ENCODE measurements at places on chromosomes 4 and X.

- DNase-seq, result no peak
These were observed 18.0 kb downstream of the SPINK2 start for GRCh38 chr4:56803471-56803870.

- DNase-seq, result no peak
These were observed 227.4 kb upstream of the ANKRD50 start for GRCh38 chr4:124939908-124940307.

- no peak for DNase-seq
These were observed 176.9 kb upstream of the ARHGAP24 start for GRCh38 chr4:85298037-85298436.

DNA sequence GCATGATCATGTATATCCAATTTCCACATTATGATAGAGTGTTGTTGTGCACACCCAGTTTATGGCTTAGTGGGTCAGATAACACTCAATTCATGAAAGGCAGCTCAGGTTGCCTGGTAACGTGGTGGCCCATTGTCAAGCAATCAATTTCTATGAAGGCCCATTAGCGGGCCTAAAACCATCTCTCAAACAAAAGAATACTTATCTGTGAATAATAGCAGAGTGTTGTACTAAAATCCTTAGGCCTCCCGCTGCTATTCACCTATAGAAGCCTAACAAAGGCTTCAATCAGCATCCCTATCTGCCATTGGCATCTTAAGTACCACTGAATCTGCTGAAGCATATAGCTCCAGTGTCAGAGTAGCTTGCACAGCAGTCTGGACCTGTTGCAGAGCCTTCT lies 849.6 kb upstream of the POU3F4 start:
- no peak for DNase-seq

GRCh38 chrX:10365532-10366265 lies 208.9 kb downstream of the CLCN4 start:
- no peak for DNase-seq

DNA sequence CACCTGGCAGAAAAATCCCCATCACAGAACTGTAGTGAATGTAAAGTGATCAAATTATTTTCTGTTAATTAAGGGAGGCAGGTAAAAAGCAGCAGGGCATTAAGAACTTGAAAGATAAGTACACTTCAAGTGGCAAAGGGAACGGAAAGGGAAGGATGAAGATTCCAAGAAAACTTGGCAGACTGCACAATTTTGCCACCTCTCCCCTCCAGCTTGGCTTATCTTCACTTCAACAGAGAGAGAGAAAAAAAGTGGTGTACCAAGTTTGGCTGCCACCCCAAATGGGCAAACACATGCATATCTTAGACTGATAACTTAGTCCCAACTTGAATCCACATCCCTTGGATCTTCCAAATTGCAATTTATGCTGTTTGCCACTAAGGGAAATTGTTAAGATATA lies 598.1 kb upstream of the ACTRT1 start:
- no peak for DNase-seq

- DNase-seq, result no peak
These were observed 72.2 kb upstream of the ATP6AP2 start for GRCh38 chrX:40508560-40508959.

GRCh38 chr4:152258391-152258790 lies 277.5 kb downstream of the FBXW7 start:
- no peak for DNase-seq

- DNase-seq, result no peak
These were observed 1532.0 kb downstream of the PCDH18 start for GRCh38 chr4:136000246-136000645.

DNA sequence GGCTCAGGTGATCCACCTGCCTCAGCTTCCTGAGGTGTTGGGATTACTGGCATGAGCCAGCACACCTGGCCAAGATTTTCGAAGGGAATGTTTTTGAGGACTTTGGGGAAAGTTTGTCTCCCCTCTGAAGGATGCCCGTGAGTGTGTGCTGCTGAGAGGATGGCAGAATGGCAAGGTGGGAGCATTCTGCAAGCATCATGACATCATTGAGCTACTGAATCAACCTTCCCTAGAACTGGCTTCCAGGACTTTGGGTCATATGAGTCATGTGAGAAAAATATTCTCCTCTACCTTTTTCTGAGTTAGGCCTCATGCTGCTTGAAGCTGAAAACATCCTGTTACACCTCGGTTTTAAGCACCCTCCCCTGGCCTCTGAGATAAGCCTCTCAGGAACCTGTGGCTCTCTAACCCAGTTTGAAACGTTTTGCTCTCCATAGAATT lies 31.0 kb downstream of the TMEM131L start:
- no peak for DNase-seq

DNA sequence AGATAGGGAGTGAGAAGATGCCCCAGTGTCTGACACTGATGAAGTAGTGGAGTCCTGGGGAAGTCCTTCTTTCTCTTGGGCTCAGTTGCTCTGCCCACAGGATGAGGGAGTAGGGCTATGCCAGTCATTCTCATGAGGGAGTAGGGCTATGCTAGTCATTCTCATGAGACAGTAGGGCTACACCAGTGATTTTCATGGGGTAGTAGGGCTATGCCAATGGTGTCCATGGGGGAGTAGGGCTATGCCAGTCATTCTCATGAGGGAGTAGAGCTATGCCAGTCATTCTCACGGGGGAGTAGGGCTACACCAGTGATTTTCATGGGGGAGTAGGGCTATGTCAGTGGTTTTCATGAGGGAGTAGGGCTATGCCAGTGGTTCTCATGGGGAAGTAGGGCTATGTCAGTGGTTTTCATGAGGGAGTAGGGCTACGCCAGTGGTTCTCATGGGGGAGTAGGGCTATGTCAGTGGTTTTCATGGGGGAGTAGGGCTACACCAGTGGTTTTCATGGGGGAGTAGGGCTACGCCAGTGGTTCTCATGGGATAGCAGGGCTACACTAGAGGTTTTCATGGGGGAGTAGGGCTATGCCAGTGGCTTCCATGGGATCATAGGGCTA lies 43.3 kb upstream of the SOD3 start:
- no peak for DNase-seq

DNA sequence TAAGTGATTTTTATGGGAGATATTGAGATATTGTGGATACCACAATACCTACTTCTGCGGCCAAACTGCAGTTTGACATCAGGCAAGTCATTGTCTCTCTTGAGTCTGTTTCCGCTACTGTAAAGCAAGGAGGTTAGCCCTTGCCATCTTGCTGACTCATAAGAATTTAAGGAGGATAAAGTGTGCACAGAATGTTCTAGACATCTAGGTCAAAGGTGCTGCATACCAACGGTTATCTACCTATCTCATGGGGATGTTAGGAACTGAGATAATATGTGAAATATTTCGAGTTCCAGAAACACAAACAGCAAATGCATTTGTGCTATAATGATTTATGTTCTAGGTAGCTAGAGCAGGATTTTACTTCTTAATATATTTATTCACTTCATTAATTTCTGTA lies 211.5 kb upstream of the NR3C2 start:
- no peak for DNase-seq

GRCh38 chrX:130300010-130300282 lies 31.2 kb upstream of the ZNF280C start:
- DNase-seq, result no peak

- DNase-seq, result no peak
These were observed 134.4 kb downstream of the AKAP4 start for GRCh38 chrX:50066318-50066937.

DNA sequence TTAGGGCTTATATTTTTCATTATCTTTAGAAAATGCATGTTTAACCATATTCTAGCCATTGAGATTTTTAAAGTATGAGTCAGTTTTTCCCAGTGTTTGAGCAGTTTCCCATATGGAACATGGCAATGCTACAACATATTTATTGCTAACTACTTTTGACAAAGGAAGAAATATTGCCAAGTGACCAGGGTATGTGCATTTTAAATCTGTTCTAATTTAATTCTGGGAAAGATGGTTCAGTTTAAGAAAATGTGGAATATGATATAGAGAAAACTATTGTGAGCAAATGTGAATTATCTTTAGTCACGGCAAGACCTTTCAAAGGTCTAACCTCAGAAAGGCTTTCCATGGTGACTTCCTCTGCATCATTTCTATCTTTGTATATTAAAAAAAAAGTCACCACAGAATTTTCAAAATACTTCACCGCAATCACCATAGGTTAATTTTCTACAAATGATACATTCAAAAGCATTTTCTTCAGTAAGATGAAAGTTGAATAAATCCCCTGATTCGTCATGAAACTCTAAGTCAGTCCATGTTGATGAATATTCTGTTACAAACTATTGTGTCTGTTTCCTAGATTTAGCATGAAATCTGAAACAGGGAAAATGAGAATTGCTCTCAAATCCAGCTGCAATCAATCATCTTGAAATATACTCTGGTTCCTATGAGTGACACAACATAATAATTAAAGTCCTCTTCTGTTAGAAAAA lies 2349.0 kb upstream of the TENM3 start:
- DNase-seq, result no peak

- no peak for DNase-seq
These were observed 108.2 kb upstream of the GPR34 start for GRCh38 chrX:41580423-41581064.

DNA sequence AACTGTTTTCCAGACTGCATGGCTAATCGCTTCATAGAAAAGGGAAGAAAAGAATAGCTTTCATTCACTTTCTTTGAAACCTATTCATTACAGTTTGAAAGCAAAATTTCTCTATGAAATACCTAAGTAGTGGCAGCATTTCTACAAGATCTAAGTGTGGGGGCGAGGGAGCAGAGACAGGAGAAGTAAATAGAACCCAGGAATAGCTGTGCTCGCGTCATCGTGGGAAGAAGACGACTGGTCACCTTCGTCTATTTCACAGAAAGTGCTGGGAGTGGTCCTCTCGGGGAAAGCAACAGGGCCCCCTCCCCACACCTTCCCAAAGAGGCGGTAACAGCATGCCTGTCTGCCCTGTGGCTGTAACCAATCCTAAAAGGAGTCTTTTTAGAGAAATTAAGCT lies 169.9 kb upstream of the NOCT start:
- DNase-seq, result no peak

- no peak for DNase-seq
These were observed 661 bp downstream of the S100P start for GRCh38 chr4:6694177-6694901.

- DNase-seq, result no peak
These were observed 19.4 kb downstream of the MTTP start for GRCh38 chr4:99593781-99594641.

DNA sequence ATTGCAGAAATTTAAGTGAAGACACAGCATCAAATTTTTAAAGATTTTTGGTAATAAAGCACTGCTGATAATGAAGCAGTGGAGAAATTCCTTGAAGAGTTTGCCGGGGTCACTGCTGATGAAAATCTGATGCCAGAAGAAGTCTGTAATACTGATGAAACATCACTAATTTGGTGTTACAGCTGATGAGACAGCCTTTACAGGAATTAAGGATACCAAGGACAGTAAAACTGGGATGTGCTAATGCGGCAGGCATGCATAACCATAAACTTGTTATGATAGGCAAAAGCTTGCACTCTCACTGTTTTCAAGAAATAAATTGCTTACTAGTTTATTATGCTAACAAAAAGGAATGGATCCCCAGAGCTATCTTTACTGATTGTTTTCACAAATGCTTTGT lies 52.9 kb upstream of the VEGFC start:
- no peak for DNase-seq

- no peak for DNase-seq
These were observed 106.1 kb downstream of the PBDC1 start for GRCh38 chrX:76279007-76279406.

DNA sequence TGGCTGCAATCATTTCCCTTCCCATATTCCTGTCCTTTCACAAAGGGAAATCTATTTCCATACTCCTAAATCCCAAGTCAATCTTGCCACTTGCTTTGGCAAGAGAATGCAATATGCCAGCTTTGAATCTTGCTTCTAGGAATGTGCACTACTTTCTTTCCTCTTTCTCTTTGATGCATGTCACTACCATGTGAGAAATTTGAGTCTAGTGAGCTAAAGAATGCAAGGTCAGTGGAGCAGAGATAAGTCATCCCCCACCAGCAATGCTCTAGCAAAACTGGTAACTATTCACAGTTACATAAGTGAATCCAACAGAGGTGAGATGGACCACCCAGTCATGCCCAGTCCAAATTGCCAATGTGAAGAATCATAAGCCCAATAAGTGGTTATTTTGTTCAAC lies 910.4 kb downstream of the RAB28 start:
- DNase-seq, result no peak

GRCh38 chr4:1763550-1764080 lies 29.5 kb upstream of the FGFR3 start:
- DNase-seq, result no peak

DNA sequence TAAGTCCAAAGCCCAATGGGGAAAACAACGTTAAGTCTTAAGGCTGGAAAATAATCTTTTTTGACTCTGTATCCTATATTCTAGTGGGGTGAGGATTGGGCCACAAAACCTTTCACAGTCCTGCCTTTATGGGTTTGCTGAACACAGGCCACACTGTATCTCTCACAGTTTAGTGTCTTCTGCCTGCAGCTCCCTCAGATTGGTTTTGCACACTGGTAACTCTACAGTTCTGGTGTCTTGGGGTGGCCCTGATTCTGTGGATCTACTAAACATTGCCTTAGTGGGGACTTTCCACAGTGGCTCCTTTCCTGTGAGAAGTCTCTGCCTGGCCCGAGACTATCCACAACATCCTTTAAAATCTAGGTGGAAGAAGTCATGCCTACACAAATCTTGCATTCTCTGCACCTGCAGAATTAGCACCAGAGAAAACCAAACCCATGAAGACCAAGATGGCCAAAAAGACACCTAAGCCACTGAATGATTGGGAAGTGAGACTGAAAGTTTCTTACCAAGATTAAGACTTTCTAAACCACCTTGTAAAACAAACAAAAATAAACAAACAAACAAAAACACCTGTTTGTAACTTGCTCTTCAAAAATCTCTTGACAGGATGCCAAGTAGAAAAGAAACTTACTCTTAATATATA lies 150.4 kb upstream of the PCDH10 start:
- no peak for DNase-seq

DNA sequence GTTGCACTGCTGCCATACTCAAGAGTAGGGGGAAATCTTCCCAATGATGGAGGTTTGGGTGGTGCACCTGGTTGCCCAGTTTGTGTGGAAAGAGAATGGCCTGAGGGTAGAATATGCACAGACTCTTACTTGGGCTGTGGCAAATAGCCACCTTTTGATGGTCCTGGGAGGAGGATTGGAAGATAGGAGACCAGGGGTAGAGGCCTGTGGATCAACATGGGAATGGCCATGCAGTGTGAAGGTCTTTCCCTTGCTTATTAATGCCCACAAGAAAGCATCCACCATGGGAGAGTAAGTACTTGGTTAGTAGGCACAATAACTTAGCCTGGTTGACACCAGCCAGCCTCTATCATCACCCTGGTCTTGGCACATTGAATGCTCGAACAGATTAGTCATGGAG lies 156.8 kb upstream of the LEF1 start:
- no peak for DNase-seq

GRCh38 chrX:153646620-153647373 lies at the start of gene DUSP9:
Gene DUSP9, plus strand, starts transcription at chrX:153647203. Its CDS starts 751 bp downstream, at chrX:153647954.
- DNase-seq, result no peak

- DNase-seq, result no peak
These were observed 180.8 kb downstream of the FRMPD4 start for GRCh38 chrX:12319003-12319519.

DNA sequence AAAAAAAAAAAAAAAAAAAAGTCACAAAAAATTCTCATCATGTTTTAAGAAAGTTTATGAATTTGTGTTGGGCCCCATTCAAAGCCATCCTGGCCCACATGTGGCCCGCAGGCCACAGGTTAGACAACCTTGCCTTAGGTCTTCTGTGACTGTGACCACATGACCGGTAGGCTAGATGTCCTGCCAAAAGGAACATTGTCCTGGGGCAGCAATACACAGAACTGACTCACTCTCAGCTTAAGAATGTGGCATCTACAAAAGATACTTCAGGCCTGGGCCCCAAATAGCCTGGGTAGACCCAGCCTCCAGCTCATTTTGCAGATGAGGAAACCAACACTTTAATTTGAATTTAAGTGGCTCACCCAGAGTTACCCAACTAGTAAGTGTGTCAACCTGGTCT lies 10.0 kb downstream of the AWAT2 start:
- DNase-seq, result no peak
